ENCODE measurements at places on chromosomes 5 and 9.

DNA sequence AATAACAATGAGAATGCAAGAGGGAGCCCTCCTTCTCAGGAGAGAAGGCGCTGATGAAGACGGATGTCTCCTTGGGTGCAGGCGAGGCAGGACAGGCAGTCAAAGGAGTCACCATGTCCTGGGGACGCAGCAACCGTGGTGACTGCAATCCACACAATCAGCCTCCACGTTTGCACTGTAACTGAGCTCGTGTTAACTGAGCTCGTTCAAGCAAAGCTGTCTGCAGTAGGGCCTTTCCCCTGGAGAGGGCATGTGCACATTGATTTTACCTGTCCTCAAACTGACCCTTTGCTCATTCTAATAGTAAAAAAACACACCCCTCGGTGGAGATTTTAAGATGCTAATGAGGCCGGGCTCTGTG is 2.8 kb downstream of the SARDH start:
- DNase-seq, result no peak

DNA sequence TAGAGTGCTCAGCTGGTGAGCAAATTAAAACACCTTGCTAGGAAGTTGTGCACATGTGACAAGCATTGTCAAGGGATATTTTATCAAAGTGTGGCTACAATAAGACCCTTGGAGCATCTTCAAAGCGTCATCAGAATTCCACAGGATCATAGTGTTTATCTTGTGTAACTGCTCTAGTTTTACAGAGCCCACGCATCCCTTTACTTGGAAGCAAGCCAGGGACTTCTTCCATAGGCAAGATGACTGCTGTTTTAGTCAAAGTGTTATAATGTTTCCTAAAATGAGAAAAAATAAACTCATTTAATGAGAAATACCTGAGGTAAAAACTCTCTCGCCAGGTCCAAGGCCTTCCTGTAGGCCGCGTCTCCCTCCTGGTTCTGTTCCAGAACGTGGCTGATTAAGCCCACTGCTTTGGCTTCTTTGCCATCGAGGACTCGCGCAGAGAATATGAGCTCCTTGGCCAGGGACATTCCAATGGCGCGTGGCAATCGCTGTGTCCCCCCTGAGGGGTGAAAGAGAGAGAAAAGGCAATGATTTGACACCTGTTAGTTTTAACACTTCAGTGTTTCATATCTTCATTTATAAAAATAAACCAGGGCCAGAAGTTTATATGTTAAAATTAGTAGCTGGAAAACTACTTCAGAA is 141.1 kb downstream of the AUH start:
- no peak for DNase-seq

GRCh38 chr9:92328225-92328624 is 2.5 kb downstream of the CENPP start:
- no peak for DNase-seq

DNA sequence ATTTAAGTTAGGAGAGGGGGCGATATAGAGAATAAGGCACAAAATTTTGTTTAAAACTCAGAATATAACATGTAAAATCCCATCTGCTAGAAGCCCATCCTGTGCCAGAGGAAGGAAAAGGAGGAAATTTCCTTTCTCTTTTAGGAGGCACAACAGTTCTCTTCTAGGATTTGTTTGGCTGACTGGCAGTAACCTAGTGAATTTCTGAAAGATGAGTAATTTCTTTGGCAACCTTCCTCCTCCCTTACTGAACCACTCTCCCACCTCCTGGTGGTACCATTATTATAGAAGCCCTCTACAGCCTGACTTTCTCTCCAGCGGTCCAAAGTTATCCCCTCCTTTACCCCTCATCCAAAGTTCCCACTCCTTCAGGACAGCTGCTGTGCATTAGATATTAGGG is 18.3 kb downstream of the MOCS2 start:
- no peak for DNase-seq

- DNase-seq, result no peak
Measured at GRCh38 chr5:134083517-134083916, 31.0 kb upstream of the TCF7 start.

DNA sequence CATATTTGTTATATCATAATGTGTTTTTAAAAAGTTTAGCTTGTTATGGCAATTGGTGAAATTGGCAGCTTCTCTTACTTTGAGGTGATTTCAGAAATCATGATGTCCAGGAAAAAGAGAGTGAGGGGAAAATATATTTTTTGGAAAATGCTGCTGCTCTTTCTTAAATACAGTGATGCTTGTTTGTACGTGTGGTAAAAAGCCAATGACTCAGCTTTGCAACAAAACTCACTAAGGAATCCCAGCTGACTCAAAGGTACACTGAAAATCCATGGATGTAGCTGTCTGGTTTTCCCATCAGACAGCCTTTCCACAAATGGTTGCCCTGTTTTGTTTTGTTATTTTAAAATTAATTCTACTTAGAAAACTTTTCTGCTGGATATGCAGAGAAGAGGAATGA is 306.4 kb upstream of the PAPPA start:
- DNase-seq, result no peak

GRCh38 chr5:92907938-92908606 is 672.9 kb downstream of the NR2F1-AS1 start:
- no peak for DNase-seq

DNA sequence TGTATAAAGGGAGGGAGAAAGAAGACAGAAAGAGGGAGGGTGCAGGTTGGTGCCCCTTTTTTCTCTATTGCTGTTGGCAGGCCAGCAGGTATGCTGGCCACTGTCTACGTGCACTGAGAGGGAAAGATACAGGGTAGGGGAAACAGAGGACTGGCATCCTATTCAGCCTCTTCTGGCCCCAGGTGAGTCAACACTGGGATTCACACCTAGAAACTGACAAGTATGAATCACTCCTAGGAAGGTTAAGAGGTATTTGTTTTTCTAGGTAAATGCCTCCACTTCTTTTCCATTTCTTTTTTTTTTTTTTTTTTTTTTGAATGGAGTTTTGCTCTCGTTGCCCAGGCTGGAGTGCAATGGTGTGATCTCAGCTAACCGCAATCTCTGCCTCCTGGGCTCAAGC is 2.8 kb upstream of the UBAP1 start:
- no peak for DNase-seq

DNA sequence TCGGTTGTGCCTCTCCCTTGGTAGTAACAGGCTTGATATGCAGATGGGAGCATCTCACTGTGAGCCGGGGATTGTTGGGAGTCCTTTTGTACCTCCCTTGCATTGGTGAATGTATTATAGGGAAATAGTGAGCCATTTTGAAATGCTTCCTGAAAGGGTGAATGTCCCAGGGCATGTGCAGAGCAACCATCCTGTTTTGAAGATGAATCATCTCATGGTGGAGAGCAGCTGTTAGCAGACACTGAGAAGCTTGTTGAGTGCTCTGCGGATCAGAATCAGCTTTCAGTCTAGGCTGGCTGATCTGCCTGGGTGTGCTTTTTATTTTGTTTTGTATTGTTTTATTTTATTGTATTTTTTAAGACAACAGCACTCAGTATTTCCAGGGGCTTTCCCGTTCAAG is 29.7 kb downstream of the SLC36A1 start:
- DNase-seq, result no peak

- DNase-seq, result no peak
Measured at GRCh38 chr9:33731142-33731541, 64.2 kb upstream of the PRSS3 start.

DNA sequence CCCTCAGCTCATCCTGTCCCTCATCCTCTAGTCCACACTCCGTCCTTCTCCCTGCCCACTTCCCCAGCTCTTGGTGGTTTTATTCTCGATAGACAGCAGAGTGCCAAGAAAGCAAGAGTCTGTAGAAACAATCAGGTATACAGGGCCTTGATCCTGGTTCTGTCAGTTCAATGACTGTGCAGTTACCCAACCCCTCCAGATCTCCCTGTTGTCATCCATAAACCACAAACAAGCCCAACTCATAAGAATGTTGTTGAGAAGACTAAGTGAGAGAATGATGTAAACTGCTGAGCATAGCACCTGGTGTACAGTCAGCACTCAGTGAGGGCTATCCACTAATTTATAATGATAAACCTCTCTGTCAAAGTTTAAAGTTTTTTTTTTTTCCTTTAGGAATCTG is 31.3 kb downstream of the ISL1 start:
- no peak for DNase-seq

DNA sequence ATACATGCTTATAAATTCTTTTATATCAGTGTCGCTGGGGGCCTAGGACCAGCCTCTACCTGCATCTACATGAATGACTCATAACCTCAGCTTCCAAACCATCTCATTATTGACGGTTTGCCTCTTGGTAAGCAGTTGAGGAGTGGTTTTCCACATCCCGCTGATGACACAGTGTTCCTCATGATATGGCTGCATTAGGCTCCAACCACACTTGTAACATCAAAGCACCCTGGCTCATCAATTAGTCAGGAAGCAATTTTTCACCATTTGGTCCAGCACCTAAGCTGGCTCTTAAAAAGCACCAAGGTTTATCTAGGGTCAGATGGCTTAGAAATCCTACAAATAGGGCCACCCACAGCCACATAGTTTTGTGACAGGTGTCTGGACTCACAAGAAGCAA is 402.4 kb downstream of the ARHGEF28 start:
- no peak for DNase-seq

GRCh38 chr5:173315495-173316338 is 12.5 kb downstream of the STC2 start:
- DNase-seq, result no peak

DNA sequence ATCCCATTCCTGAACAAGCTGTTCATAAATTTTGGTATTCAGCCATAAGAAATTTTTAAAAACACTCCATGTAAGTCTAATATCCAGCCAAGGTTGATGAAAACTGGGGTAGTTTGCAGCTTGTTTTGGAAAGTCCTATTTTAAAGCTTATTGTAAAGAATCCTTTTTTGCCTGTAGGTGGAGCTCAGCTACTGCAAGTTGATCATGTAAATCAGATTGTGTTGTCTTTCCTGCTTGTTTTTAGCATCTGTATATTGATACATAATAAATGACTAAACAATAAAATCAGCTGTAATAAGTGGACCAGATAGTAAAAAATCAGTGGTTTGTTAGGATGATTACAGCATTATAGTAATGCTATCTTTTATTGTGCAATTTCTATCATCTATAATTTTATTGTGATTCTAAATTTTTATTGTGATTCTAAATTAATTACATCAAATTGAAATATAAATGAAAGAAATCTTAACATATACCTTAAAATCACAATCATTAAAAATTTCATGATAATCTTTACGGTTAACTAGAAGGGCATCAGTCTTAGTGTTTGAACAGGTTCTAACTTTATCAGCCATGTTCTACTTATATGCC is 42.4 kb downstream of the CWC27 start:
- no peak for DNase-seq

GRCh38 chr5:168408561-168409305 is 77.5 kb upstream of the RARS1 start:
- DNase-seq, result no peak

DNA sequence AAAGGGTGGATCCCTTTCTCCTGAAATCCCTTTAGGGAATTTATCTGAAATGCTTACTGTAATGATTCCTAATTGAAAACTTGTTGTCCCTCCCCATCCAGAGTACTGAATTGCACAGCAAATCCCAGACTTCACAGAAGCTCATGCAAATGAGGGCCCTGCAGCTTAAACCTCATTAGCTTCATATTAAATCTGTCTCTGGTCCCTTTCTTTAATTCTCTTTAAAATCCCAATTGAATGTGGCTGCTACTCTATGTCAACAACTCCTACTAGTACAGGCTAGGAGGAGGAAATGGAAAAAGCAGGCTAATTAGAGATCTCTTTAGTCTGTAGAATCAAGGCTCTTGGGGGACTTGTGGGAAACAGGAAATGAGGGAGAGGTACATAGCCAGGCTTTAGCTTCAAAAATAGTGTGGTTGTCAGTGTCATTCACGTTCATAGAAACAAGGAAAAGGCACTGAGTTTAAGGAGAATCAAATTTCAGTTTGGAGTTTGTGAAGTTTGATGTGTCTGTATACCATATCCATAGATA is 191.3 kb upstream of the PRDM9 start:
- DNase-seq, result no peak

DNA sequence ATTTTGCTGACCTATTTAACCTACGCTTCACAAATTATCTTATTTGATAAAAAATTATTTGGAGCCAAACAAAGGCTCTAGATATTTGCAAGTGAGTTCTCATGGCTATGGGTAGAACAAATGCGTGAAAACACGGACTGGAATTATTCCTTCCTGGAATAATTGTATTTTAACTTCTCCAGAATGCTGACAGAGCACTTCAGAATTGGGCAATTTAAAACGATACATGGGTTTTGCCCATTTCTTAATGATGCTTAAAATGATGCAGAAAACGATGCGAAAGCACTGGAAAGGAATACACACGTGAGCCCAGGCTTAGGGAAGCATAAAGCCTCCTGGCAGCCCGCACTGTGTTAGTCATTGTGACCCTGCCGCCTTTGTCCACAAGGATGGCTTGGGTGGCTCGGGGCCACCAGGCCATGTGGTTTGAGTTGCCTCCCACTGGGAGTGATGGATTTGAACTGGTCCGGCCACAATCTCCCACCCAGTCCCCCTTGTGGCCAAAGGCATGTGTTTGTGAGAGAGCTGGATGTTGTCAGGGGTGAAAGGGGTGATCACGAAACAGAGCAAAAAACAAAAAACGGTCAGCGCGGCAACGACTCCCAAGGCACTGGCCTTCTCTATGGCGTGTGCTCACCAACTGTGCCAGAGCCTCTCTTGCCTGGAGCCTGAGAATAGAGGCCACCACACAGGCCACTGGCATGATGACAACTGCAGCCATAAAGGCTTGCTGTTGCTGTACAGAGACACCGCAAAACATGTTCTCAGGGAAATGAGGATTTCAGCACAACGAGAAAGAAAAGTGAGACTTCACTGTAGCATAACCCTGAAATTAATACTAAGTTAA is 234.2 kb upstream of the ADAMTS16 start:
- DNase-seq, result no peak

- no peak for DNase-seq
Measured at GRCh38 chr9:86772635-86772993, 174.7 kb downstream of the GAS1 start.

- no peak for DNase-seq
Measured at GRCh38 chr5:57862942-57863341, 380.3 kb upstream of the ACTBL2 start.

DNA sequence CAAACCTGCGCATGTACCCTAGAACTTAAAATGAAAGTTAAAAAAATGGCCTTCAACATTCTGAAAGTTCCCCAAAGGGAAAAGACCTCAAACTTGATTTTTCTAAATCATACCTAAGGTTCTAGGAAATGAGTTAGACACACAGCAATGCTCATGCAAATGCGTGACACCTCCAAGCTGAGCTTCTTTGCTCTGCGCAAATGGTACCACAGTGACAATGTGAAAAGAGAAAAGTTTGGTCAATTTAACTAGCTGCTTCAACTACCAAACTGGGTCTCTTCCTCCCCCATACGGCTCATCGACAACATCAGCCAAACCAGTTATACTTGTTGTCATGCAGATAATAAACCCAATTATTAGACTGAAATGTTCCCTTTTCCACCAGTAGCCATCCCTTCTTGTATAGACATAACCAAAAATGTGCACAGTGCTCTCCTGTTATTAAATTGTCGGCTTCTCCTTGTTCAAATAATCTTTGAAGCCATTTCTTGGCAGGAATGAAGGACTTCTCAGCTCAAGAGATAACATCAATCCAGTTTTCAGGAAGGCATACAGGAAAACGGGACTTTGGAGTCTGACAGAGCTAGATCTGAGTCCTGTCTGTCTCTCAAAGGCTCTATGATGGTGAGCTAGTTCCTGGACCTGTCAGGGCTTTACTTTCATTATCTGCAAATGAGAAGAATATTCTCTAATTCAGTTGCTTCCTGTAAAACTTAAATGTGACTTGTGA is 185.6 kb upstream of the NR3C1 start:
- DNase-seq, result no peak
